Activated CD4-positive, alpha-beta T cell treated with anti-CD3 and anti-CD28 coated beads, Interleukin-2, Interleukin-6, amounts not matched to agents 100 ng/mL and 50 ng/mL, durations not matched to agents 16 hours and 8 hours (primary cell): ENCODE measurements at places on chromosomes 7 and 10.

DNA sequence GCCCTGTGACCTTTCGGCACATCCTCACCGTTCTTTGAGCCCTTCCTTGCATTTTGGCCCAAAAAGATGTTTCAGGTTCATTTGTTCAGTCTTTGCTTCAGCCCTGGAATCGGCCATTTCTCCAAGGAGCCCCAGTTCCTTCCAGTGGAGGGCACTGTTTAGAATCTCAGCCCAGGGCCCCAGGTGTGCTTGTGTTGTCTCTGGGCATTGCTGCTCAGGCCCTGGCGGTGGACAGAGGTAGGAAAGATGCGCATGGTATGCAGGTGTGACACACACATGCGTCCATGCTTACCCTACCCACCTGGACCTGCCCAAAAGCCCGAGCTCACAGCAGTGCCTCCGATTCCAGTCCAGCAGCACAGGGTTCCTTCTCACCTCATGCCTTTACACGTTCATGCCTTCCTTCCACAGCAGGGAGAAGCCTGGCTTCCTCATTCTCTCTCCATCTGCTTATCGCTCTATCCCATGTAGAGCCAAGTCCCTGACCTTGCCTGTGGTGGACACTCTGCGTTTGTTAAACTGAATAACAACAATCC lies 70.6 kb downstream of the LHPP start:
- peak; percentile 13 for DNase-seq

DNA sequence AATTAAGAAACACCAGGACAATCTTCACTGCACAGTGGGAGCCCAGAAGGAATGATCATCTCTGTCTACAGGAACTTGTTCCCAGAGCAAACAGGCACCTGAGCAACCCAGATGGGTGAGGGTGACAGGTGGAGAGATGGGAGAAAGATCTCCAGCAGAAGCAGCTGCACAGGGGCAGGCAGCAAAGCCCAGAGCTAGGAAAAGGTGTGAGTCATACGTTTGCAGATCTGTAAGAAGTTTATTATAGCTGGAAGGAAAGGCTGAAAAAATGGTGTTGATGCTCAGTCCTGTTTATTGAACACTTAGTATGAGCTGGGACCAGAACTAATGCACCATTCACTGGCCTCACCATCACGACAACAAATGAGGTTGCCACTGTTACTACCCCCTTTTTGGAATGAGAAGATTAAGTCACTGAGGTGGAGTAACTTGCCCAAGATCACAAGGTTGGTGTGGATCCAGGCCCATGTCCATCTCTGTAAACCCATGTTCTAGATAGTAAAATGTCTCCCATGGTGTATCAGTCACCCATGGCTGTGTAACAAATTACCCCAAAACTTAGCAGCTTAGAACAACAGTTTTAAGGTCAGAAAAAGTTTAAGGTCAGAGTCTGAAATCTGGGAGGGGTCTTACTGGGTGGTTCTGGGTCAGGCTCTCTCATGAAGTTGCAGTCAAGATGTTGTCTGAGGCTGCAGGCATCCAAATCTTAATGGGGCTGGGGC lies 506.9 kb downstream of the RPS24 start:
- DNase-seq = no peak

DNA sequence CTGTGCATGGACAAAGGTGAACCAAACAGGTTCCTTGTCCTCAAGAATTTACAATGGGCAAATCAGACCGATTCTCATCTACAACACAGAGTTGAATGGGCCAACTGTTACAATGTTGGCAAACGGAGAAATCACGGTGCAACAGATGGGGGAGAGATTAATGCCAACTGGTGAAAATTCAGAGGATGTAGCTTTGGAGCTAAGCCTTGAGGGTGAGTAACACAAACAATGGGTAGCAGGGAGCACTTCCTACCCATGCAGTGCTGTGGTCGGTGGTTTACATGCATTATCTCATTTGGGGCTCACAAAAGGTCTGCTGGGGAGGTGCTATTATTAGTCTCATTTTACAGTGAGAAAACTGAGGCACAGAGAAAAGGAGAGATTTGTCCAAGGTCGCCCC lies 902 bp upstream of the NFE2L3 start:
- peak; percentile 30 for DNase-seq

- no peak for DNase-seq
Observed at GRCh38 chr10:49008505-49009198, 69.0 kb upstream of the LRRC18 start.

GRCh38 chr10:81871558-81871957 lies 3.4 kb upstream of the NRG3 start:
- DNase-seq = no peak

DNA sequence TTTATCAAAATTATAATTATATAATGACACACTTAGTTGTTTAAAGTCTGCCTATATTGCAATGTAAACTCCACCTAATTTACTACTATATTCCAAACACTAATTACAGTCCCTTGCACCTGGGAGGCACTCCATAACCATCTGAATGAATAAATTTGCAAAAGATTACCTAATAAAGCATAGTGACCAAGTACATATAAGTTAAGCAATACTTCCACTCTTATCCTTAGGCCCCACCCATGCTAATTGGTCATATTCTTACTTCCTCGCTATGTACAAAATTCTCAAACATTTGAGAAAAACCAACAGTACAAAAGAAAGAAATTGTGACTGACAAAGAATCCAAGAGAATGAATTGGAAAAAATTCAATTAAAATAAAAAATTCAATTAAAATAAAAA lies 65.3 kb downstream of the ZFAND4 start:
- DNase-seq = no peak

DNA sequence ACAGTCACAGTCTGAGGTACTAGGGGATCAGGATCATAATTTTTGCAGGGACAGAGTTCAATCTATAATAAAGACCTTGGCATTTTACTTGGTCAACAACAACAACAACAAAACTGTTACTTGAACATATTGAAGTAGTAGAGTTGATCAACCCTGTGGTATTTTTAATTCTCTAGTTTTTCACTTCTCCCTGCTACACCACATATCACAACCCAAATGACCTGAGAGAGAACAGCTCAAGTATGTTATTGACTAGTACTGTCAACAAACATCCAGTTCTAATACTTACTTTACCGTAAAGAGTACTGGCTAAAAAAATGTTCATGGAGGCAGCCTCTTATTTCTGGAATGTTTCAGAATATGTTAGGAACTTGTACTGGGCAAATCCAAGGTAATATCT lies 90.5 kb upstream of the FAM3C start:
- DNase-seq = no peak

GRCh38 chr10:80596391-80597257 lies 58.9 kb downstream of the SH2D4B start:
- DNase-seq = peak; percentile 67
